Kidney tubule cell (primary cell): ENCODE measurements at places on chromosomes 12 and 14.

DNA sequence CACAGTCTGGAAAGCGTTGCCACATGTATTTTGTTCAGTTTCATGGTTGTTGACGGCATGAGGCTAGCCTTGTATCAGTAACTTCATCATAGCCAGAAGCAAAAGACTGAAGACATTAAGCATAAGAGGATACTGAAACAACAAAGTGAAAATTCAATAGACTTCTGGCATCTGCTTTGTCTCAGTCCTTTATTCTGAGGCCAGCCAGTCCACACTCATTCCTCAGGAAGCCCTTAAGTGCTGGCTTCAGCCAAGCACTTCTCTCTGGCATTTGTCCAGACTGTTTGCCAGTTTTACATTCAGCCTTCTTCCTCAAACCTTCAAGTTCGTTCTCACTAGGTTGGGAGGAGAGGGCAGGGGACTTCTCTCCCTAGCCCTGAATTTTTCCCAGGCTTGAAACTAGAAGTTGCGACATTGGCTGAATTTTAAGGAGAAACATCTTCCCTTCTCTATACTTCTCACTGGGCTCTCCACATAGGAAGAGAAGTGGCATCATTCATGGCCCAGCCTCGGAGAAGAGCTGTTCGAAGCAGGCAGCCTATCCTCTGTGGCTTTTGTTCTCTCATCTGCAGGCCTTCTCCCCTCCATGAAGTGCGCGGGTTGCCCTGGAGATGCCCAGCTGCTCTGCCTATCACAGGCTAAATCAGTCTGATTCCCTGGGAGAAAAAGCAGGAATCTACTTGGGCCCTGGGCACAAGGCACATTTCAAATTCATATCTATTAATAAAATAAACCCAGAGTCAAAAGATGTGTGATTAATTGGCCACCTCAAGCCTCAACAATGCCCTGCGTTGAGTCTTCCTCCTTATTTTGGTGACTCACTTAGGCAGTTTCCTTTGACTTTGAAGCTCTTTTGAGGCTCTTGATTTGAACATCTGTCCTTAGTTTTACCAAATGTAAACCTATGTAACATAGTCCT lies 130.9 kb upstream of the PLEKHA5 start:
- DNase-seq = peak; percentile 84

DNA sequence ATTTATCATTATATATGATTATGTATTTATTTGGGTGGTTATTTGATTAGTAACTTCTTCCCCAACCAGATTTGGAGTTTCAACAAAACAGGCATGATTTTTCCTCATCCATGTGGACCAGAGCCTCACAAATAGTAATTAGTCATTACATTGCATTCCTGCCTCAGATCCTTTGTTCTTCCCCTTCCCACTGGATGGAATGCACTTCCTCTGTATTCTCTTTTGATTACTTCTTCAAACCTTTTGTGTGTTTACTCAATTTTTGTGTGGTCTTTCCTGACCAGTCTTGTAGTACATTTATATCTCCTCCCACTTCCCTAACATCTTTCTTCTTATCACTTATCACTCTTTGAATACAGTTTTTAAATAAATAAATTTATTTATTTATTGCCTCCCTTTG lies 15.5 kb downstream of the SYT1 start:
- DNase-seq = peak; percentile 51

DNA sequence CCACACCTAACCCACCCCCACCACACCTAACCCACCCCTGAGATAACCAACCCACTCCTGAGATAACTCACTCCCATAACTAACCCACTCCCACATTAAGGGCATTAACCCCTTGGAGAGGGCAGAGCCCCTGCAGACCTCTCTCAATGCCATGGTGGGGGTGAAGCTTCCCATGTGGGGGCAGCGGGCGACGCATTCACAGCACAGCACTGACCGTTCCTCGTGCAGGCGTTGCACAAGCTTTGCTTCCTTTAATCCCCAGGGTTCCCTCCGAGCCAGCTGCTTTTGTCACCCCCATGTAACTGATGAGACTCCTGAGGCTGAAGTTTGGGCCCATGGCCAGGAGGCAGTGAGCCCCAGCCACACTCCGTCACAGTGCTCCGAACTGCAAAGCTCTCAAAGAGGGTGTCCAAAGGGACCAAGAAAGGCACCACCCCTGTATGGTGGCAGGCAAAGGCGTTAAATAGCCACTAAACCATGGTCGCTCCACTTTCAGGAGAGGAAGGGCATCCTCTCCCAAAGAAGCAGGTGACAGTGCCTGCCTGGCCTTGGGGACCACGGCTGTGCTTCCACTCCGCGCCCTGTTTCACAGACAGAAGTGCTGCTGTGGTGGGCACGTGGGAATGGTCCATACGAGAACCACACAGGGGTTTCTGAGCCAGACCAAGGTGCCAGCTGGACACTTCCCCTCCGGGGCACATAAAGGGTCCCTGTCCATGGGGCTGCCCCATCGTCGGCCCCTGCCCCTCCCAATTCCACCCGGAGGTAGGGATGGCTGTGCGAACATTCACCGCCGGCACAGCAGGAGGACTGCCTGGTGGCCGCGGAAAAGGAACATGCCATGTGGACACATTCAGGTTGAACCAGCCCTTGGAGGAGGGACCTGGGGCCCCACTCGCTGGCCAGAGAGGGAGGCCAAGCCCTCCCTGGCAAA lies 28.3 kb downstream of the GALNT9 start:
- no peak for DNase-seq

GRCh38 chr12:52347551-52348510 lies 19.4 kb downstream of the KRT85 start:
- DNase-seq = no peak

DNA sequence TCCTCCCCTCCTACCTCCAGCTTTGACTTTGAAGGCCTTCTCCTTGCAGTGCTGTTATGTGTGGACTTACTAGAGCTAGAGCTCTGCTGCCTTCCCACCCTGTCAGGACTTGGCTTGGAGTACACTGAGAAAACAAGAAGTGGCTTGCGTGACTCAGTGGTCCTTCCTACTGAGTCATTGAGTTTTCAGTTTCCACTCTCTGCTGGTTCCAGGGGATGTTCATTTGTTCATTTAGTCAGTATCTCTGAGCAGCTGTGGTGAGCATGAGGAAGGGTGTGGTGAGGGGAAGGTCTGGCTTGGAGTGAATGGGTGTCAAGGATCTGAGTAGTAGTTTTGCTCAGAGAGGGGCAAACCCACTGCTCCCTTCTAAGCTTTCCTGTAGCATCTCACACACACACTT lies 17.2 kb upstream of the ELK3 start:
- peak; percentile 78 for DNase-seq

DNA sequence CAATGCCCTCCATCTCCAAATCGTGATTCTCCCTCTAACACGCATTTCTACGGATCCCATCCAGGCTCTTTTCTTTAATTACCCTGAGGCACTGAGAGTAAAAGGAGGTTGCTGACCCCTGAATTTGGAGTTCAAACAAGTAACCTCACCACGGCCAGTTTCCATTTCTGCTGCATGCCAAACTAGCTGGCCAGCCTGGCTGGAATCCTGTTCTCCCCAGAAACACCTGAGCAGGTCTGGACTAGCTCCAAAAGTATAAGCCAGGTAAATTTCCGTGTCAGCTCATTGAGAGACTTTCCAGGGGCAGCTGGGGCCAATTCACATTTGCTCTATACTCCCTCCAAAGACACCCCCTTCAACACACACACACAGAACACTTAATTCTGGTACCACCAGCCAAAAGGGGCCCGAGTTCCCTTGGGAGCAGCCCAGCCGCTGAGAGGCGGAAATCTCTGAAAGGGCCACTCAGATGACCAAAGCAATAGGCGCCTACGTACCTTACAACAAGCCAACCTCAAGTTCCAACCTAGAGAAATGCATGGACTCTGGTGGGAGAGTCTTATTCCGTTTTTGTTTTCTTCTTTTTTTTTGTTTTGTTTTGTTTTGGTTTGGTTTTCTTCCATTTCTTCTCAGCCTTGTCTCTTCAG lies 131.4 kb downstream of the NDUFA12 start:
- DNase-seq = peak; percentile 18

GRCh38 chr12:49261721-49262120 lies 3.2 kb upstream of the TUBA1C start:
- no peak for DNase-seq
